Activated T-helper 1 cell treated with anti-CD3 and anti-CD28 coated beads, Interleukin-12 subunit alpha, Interleukin-12 subunit beta, Interleukin-2, Interleukin-4 antibody, amounts not matched to agents 30 ng/mL and 10 ng/mL and 1 ng/mL, durations not matched to agents 14 hours and 24 hours and 36 hours (primary cell): ENCODE measurements at places on chromosomes 5 and 9.

DNA sequence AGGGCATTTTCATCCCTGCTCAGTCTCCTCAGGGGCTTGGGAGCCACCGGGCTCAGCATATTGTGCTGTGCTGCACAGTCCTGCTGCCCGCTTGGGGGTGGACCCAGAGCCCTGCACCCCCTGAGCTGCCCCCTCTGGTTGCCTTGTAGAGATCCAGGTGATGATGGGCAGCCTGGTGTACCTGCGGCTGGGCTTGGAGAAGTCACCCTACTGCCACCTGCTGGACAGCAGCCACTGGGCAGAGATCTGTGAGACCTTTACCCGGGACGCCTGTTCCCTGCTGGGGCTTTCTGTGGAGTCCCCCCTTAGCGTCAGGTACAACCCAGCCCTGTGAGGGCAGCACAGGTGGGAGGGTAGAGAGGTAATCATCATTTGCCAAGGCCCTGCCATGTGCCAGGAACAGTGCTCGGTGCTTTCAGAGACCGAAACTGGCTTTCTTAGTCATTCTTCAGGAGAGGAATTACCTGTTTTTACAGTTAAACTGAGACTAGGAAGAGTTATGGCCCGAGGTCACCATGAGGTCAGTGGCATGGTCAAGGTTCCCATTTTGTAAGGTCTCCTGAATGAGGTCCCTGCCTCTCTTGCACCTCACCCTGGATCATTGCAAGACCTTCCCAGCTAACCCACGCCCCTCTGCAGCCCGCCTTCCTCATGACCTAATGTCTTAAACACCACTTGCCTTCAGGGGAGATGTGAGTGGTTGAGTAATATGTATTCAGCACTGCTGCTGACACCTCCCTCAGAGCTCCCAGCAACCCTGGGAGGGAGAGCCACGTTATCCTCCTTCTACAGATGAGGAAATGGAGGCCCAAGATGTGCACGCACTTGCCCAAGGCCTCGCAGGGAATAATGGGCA, 7.5 kb downstream of the NHP2 start:
- DNase-seq = peak; percentile 49

GRCh38 chr5:29296548-29296947, 1896.9 kb upstream of the CDH6 start:
- no peak for DNase-seq

DNA sequence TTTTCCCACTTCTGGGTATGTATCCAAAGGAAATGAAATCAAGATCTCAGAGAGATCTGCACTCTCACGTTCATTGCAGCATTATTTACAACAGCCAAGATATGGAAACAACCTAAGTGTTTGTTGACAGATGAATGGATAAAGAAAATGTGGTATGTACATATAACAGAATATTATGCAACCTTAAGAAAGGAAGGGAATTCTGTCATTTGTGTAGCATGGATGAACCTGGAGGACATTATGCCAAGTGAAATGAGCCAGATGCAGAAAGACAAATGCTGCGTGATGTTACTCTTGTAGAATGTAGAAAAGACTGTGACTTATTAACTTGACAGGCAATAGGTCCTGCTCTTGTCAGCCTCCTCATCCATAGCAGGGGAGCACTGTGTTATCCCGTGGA, 31.4 kb downstream of the PPARGC1B start:
- no peak for DNase-seq

GRCh38 chr5:33800241-33800950, 91.4 kb downstream of the ADAMTS12 start:
- DNase-seq = no peak

GRCh38 chr5:133109655-133110483, 58.1 kb downstream of the HSPA4 start:
- DNase-seq = no peak

DNA sequence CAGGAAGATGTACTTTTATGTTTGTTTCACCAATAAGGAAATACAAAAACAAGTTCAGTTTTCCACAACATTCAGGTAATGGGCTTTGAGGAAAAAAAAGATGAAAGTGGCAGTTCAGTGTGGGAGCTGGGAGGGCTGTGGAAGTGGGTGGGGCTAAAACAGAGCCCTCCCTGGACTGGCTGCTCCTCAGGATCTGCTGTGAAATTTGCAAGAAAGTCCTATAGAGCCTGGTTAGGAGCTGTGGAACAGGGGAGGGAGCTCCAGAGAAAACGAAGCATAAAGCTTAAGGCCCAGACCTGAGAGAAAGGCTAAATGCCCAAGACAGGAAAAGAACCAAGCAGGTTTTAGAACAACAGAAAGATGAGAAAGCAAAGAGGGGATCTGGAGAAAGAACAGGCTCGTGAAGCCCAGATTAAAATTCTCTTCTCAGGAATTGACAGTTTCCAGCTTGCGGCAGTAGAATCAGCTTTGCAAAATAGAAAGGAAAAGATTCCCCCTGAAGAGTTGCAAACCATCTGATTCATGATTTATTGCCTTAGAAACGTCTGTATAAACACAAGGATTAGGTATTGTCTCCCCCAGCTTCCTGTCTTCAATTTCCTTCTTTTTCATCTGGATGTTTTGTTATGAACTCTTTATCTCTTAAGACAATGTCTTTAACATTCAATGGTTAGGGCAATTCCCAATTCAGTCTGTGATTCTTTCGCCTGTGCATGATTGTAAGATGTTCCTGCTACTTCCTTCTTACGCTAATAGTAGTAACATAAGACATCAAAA, 26.3 kb upstream of the CRHBP start:
- DNase-seq = no peak

DNA sequence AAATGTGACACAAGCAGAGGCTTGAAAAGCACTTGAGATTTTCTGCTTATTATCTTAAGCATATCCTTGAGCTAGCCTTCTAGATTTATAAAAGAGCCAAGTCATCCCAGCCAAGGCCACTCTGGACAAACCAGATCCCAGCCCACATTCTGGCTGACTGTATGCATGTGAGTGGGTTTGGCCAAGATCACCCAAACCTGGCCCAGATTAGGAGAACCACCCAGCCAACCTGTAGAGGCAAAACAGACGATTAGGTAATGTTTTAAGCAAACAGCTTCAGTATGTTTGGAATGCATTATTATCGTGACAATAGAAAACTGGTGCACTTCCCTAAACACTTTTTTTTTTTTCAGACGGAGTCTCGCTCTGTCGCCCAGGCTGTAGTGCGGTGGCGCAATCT, 151.9 kb downstream of the SPATA31D1 start:
- no peak for DNase-seq

DNA sequence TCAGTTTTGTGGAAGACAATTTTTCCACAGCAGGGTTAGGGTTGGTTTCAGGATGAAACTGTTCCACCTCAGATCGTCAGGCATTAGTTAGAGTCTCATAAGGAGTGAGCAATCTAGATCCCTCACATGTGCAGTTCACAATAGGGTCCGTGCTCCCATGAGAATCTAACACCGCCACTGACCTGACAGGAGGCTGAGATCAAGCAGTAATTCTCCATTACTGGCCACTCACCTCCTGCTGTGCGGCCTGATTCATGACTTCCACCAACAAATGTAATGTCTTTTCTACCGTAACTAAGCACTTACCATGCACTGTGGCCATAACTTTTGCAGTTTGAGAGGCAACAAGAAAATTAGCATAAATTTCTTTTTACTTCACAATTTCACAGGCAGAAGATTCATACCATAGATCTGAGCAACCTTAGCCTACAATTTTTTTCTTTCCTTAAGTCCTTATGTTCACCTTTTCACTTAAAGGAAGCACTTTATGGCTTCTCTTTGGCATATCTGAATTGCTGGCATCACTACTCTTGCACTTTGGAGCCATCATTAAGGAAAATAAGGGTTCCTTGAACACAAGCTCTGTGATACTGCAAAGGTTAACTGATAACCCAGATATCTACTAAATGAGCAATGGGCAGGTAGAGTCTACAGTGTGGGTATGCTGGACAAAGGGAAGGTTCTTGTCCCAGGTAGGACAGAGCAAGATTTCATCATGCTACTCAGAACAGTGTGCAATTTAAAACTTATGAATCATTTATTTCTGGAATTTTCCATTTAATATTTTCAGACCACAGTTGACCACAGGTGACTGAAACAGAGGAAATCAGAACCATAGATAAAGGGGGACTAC, 83.0 kb upstream of the IFNK start:
- DNase-seq = no peak

DNA sequence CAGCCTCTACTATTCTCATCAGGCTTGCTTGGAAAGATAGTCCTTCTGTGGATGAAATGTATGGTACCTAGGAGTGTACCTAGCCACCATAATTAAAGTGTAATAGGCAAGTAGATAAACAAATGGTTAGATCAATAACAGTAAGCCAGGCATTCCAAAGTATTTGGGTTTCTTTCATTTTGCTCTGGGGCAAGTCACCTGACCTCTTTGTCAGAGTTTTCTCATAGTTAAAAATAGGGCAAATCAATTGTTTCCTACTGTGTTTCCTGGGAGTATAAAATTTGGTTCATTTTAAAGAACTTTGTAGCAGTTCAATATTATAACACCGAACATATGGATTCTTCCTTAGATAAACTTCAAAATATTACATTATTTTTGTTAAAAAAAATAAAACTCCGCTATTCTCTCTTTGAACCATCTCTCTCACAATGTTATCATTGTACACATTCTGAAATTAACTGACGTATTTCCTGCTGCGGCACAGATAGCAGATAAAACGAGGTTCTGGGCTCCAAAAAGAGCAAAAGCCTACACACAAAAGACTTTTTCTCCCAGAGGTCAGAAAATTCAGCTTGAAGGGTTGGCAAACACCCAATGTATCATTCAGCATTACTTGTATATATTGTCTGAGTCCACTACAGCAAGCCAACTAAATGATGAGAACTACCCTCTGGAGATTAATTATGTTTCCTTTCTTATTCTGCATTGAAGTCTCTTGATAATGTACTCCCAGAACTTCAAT, 267.9 kb downstream of the COX7C start:
- DNase-seq = no peak

GRCh38 chr9:133979921-133980863, 11.9 kb downstream of the VAV2 start:
- DNase-seq = no peak

DNA sequence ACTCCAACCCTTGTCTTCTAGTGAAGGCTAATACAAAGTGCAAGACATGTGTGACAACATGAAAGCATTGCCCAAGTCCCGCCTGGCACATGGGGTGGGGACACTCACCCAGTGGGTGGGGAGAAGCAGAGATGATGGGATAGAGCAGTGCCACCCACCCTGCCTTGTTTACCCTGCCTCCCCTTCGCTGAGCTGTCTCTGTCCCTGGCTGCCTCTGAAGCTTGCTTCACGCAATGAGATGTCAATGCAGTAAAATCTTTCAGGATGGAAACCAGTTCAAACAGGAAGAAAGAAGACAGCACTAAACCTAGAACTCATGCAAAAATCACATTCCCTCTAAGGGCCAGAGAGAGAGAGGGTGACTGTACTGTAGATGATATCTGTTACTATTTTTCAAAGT, 148.0 kb downstream of the INSYN2B start:
- DNase-seq = no peak
